ENCODE measurements at places on chromosomes 11 and 22.

- no peak for DNase-seq
These were observed 258.9 kb downstream of the BRD1 start for GRCh38 chr22:49568751-49569285.

GRCh38 chr11:121235057-121235456 lies 57.5 kb upstream of the SC5D start:
- no peak for DNase-seq

DNA sequence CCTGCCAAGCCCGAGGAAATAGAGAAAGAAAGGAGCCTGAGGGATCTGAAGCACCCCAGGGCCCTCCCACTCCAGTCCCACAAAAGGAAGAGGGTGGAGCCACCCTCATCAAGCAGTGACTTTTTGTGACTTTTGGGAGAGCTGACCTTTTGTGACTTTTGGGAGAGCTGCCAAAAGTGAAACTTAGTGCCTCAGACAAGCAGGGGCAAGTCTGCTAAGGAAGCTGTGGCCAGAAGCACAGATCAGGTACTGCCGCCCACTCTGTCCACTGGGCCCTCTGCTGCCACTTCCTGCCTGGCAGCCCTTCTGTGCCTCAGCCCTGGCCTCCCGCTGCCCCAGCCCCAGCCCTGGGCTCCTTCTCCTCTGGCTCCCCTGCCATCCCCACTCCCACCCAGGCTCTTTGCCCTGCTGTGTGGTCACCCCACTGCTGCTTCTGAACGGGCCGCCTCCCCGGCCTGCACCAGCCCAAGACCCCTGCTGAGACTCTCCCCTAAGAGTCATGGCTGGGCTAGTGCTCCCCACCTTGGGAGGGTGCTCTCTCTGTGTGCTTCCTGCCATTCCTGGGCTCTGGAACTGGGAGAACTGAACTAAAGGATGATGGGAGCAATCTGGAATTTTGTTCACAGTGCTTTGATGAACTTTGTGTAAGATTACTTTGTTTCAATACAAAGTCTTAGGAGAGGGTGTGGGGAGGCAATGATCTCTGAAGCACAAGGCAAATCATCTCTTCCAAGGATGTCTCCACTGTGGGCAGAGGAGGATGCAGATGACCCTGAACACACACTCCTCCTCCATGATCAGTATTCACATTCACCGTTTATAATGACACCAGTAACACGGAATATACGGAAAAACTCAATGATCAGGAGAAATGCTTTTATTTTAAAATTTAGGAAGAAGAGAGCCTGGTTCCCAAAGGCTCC lies at the start of gene APOBEC3H:
Gene APOBEC3H (plus strand): TSS at position 147 of the 923 bp plus-strand sequence. CDS start 3,035 bp downstream, outside the sequence.
- no peak for DNase-seq

- no peak for DNase-seq
These were observed 67.7 kb downstream of the ARHGAP8 start for GRCh38 chr22:44819966-44820631.

GRCh38 chr11:126603486-126603885 lies 248.0 kb downstream of the ST3GAL4 start:
- no peak for DNase-seq

- DNase-seq, result no peak
These were observed 154.1 kb downstream of the CTTN start for GRCh38 chr11:70552167-70553150.

GRCh38 chr11:13480198-13480597 lies 15.6 kb downstream of the PTH start:
- DNase-seq, result no peak

DNA sequence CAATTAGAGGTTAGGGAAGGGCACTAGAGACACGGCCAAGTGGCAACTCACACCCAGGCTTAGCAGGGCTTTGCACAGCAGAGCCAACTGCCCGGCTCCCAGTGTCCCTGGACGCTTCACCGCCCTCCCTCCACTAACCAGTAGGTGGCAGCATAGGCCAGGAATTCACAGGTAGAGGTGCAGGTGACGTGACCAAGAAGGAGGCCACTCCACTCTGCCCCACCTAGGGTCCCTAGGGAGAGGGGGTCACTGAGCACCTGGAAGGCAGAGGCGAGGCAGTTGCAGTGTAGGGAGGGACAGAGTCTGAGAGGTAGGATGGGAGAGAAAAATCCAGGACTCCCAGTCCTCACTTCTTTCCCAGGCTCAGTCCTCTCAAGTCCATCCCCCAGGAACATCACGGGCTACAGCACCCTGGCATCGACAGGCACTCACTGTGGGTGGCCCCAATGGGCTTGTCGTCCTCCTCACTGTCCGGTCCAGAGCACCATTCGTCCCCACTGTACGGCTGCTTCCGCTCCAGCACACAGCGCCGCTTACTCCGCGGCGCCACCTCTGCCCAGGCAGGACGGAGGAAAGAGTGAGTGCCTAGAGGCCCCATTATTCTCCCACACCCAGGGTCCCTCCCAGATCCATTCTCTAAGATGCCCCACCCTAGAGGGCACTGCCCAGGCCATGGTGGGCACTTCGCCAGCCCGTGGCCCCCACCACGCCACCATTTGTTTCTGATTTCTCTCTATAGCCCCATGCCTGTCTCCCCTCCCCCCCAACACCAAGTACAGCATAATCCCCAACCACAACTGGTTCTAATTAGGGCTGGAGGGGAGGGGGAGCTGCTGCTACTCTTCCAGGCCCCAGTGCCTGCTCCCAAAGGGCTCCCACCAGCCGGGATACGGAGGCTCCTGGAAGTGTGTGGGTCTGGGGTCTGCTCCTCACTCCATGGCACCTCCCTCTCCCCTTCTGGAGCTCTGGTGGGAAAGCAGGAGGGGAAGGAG lies 18.4 kb downstream of the BCL9L start:
- peak; percentile 91 for DNase-seq

GRCh38 chr22:39815932-39816331 lies 77.6 kb downstream of the ENTHD1 start:
- DNase-seq, result no peak

- DNase-seq, result no peak
These were observed 7.3 kb downstream of the APBB1 start for GRCh38 chr11:6411594-6412031.

- DNase-seq, result no peak
These were observed 37.5 kb upstream of the MMP20 start for GRCh38 chr11:102662607-102663006.

DNA sequence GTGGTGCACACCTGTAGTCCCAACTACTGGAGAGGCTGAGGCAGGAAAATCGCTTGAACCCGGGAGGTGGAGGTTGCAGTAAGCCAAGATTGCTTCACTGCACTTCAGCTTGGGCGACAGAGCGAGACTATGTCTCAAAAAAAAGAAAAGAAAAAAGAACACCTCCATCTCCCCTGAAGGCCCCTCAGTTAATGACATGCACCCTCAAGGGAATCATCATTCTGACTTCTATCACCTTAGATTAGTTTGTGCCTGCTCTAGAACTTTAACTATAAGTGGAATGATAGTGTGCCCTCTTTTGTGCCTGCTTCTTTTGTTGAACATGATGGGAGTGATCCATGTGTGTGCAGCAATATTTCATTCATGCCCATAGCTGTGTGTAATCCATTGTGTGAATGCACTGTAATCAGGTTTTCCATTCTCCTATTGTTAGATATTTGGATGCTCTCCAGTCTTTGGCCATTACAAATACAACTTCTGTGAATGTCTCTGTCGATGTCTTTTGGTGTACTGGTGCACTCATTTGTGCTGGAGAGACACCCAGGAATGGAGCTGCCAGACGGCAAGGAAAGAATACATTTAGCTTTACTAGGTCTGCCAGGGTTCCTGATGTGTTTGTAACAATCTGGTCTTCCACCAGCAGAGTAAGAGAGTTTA lies 883 bp upstream of the VPREB3 start:
- DNase-seq, result no peak

- no peak for DNase-seq
These were observed 50.9 kb downstream of the RPS6KA4 start for GRCh38 chr11:64409707-64410403.

GRCh38 chr22:39627208-39627607 lies 56.7 kb downstream of the CACNA1I start:
- no peak for DNase-seq

DNA sequence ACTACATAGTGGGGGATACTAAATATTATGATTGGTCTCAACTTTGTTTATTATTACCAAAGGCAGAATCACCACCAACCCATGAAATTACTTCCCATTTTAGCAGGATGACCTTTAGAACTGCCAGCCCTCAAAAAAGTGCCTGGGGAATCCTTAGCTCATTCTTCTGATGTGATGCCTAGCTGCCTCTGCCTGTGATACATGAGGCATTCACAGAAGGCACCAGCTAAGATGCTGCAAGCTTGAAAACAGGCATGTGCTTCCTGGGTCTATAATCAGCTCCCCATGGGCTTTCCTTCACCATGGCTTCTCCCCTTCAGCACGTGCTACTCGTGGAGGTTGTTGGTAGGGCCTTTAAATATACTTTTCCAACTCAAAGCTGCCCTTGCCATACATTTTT lies 50.4 kb upstream of the ARHGAP20 start:
- DNase-seq, result no peak

DNA sequence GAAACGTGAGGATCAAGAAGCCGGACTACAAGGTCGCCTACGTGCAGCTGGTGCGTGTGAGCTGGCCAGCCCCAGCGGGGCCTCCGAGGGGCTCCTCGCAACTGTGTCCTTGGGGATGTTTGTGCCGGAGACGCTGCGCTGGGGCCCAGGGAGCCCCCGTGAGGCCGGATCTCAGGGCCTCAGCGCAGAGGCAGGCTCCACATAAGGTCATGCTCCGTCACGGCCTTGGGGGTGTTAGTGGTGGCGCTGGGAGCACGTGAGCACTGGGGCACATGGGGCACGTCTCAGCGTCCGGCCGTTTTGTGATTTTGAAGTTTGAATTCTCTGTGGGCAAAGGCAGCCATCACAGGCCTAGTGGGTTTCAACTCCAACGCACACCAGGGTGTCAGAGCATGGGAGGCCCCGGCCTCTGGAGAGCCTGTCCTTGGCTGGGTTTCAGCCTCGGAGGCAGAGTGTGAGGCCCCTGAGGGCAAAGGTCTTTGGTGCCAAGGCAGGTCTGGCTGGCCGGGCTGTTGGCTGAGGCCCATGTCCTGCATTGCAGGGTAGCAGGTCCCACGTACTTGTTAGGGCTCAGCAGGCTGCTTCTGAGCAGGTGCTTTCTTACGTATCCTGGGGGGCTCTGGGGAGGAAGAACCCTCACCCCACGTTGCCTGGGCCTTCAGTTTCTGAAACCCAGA lies 5.8 kb downstream of the MRPL23 start:
- DNase-seq, result no peak

DNA sequence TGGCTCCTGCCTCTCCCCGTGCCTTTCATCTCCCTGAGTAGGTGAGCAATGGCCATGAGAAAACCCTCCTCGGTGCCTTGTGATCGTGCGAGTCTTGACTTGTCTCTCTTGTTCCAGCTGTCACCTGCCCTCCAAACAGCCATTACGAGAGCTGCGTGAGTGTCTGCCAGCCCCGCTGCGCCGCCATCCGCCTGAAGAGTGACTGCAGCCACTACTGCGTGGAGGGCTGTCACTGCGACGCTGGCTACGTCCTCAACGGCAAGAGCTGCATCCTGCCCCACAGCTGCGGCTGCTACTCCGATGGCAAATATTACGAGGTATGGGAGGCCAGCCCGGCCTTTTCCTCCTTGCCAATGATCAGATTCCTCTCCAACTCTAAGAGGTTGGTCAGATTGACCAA lies 51.7 kb downstream of the TECTA start:
- DNase-seq, result no peak

DNA sequence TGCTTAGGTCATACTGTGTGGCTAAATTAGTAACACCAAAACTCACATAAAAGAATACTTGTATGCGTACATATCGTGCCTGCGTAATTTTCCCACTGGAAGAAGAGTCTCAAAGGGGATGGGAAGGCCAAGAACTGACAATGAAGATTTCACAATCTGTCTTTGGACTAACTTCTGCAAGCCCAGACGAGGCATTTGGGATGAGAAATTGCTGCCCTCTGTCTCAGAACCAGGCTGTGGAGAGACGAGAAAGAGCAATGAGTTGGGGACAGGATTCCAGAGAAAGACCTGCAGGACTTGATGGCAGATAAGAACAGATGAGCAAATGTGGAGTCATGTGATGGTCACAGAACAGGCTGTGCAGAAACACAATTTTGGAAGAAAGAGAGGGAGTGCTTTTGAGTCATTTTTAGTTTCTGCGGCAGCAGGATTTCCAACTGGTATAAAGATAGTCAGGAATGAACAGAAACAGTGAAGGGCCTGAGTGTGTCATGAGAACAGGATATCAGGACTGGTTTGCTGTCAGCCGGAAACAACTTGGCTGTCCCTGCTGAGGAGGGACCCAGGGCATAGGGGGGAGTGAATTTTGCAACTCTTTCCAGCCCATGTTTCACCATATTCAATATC lies 82.7 kb upstream of the CTSC start:
- no peak for DNase-seq

DNA sequence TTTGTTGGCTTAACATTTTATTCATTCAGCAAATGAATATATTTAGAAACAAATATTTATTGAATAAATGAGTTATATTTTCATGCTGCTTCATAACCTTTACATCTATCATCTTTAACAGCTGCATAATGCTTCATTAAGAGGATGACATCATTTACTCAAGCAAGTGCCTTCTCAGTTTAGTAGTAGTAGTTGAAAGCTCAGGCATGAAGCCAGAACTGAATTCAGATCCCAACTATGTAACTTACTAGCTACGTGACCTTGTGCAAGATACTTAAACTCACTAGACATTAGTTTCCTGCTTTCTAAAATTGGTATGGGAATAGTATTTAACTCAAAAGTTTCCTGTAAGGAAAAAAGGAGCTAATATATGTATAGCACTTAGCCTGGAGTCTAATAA lies 90.3 kb downstream of the TMPRSS5 start:
- no peak for DNase-seq

DNA sequence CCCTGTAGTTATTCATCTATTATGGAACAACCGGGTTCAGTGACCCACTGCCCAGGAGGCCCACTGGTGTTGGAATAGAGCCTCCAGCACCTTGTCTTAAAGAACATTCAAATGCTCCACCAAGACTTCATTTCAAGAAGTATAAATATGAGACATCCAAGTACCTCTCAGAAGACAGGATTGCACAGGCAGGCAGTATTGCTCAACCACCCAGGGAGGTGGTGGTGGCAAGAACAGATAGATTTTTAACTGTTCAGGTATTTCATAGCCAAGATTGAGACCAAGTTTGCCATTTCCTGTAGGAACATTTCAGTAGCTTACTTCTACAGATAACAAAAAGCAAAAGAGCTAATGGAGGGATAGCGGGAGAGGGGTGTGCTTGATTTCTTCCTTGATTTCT lies 78.7 kb downstream of the COMMD9 start:
- no peak for DNase-seq

- DNase-seq, result no peak
These were observed 323.6 kb upstream of the SYN3 start for GRCh38 chr22:33381531-33382406.

Data from neural crest cell (in vitro differentiated cells).